ENCODE measurements at places on chromosomes 12 and 14.

DNA sequence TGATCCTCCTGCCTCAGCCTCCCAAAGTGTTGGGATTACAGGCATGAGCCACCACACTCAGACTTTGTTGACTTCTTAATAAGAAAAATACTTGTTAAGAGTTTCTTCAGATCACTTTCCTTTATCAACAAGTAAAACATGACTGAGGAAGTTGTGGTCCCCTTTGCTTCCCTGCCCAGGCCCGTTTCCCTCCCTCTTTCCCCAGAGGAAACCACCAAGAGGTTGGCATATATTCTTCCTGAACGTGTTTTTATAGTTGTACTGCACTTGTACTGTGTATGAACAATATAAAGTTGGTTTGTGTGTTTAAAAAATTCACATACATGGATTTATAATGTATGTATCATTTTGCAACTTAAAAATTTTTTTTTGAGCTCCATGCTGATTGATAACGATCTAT, 28.4 kb downstream of the PTPN11 start:
- no peak for DNase-seq

- DNase-seq, result no peak
Observed at GRCh38 chr12:29907461-29907860, 123.7 kb upstream of the TMTC1 start.

GRCh38 chr12:102093319-102093718, 26.6 kb downstream of the NUP37 start:
- DNase-seq, result no peak

DNA sequence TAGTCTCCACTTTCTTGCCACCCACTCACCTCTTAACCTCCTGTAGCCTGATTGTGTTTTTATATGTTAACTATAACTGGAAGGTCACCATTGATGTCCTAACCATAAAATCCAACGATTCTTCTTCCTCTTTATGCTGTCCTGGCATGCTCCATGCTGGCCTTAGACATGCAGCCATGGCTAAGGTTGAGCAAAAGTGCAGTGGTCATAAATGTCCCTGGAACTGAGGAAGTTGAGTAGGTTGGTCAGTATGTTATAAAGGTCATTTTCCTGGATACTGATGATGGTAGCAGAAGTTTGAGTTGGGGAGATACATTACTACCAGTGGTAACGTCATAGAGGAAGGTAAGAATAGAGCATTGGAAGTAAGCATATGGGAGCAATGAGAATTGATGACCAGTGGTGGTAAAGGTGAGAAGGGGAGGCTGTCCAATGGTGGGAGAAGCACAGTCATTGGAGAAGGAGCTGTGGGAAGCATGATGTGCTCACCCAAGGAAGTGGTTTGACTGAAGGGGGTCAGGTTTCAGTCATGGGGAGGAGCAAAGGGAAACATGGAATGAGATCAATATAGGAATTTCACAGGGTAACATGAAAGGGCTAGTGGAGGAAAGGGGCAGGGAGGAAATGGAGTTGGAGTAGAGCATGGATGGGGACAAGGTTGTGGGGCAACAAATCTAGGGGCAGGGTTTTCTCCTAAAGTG, 240.8 kb downstream of the DACT1 start:
- no peak for DNase-seq

- no peak for DNase-seq
Observed at GRCh38 chr12:25884024-25884919, 74.2 kb upstream of the RASSF8 start.

DNA sequence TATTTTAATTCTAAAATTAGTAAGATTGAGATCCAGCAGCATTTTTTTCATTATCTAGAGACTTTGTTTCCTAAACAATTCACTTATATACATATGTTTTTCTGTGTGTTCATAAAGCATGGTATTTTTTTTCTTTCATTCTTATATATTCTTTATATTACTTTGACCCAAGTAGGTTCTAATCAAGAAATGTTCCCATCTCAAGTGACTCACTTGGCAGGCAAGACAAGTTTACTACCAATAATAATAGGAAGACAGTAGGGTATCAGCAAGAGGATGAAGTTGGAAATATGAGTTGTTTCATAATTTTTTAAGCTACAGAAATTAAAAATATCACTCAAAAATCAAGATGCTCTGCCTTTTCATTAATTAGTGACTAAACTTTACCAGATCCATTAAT, 613.4 kb upstream of the ATP2B1 start:
- no peak for DNase-seq

GRCh38 chr14:76810953-76811400, 1.7 kb downstream of the ANGEL1 start:
- DNase-seq, result no peak

GRCh38 chr12:57623385-57623784, 9.6 kb downstream of the B4GALNT1 start:
- no peak for DNase-seq

DNA sequence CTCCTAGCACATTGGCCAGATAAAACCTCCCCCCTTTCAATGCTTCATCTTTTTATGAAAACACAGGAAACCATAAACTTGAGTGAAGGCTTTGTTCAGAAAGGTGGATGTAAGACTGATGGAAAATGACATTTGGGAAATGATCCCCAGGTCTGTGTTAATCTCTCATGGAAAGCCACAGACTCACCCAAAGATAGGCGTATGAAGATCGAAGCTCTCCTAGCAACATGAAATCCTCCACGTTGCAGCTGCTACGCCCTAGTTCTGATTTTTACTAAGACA, 63.4 kb upstream of the PTGR2 start:
- no peak for DNase-seq

DNA sequence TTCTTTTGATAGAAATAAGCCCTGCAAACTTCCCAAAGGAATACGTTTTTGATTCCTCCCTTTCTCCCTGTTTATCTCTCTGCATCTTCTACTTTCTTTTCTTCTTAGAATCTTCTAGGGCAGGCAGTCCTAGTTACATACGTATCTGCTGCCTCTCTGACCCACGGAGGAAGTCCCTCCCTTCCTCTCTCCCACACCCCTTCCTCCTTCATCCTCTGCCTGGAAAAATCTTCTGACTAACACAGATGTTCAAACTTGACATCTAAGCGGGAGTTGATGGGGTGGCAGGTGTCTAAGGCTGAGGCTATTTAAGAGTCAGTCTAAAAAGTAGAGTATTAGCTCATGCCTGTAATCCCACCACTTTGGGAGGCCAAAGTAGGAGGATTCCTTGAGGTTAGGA, 88.6 kb downstream of the MAP1LC3B2 start:
- DNase-seq, result no peak
